Activated T-helper 1 cell treated with anti-CD3 and anti-CD28 coated beads, Interleukin-12 subunit alpha, Interleukin-12 subunit beta, Interleukin-2, Interleukin-4 antibody, amounts not matched to agents 30 ng/mL and 10 ng/mL and 1 ng/mL, durations not matched to agents 14 hours and 24 hours and 36 hours (primary cell): ENCODE measurements at places on chromosomes 4 and X.

GRCh38 chrX:106874075-106874474 is 29.1 kb downstream of the RIPPLY1 start:
- H3K4me1 ChIP-seq, result no peaks in the 10 kb centered on the region
- no peak overlapping the region for H3K4me3 ChIP-seq
- no peaks in the 10 kb centered on the region for H3K36me3 ChIP-seq
- H3K27ac ChIP-seq, result no peak overlapping the region
- no peak for DNase-seq

DNA sequence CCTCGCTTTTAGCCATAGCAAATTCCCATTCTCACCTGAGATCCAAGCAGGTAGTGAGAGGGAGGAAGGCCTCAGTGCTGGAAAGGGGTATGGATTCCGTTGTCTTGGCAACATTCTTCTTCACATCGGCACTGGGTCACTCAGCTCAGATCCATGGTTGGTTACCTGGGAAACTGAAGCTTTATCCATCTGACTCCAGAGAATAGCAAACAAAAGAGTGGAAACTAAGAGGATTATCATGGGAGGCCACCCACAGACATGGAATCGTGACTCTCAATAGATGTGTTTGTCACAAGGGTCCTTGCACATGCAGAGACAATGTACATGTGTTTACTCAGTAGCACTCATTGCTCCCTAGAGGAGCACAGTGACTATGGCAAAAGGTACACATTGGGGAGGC is 81.0 kb downstream of the MAGED4 start:
- H3K4me3 ChIP-seq, result no peak overlapping the region
- H3K27me3 ChIP-seq, result no peaks in the 10 kb centered on the region
- DNase-seq, result no peak
- no peaks in the 10 kb centered on the region for H3K36me3 ChIP-seq
- peaks cover 14% of the 10 kb centered on the region for H3K4me1 ChIP-seq

DNA sequence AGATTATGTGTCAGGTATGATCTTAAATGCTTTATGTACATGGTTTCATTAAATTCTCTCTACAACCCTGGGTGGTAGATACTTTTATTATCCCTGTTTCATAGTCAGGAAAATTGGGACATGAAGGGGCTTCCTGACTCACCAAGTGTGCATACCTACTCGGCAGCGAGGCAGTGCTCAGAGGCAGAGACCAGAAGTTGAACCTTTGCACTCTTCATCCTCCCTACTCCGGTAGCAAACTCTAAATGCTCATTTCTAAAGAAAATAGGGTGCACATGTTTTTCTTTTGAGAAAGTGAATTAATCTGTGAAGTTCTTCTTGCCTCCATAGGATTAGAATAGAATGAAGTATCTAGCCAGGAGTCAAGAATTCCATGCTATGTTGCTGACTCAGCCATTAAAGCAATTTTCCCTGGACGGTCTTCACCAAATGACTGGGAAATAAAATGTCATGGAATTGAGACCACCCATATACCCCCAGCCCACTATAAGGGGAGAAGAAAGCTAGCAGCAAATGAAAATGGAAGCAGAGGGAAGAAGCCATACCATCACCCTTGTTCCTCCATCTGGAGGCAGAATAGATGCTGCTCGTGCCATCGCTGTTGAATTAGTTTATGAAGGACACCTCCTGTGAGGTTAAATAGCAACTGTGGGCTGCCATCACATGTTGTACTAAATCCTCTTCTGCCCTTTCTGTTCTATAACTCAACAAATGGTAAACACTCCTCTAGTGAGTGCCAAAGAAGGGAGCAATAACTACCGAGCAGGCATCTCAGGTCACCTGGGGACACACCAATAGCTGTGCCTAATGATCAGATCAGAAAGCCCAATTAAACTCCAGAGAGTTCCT is 355.4 kb downstream of the CAMK2D start:
- H3K27me3 ChIP-seq, result peaks cover 5% of the 10 kb centered on the region
- no peaks in the 10 kb centered on the region for H3K36me3 ChIP-seq
- no peak overlapping the region for H3K4me3 ChIP-seq
- peaks cover 6% of the 10 kb centered on the region for H3K4me1 ChIP-seq
- DNase-seq, result no peak

DNA sequence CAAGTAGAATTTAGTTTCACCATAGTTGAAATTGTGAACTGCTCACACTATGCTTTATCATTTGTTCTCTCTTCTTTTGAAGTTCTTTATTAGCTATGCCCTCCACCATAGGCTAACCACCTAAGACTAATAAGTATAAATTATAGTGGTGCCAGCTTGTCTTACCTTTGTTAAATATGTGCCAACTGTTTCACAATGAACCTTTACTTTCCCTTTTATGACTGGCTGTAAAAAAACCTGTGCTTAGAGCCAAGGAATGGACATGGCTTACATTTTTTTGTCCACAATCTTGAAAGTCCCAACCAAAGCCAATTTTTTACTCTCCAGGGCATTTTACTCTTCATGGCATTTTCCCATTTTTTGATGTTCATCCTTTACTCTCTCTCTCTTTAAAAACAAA is 123.5 kb upstream of the LEF1 start:
- no peak overlapping the region for H3K27ac ChIP-seq
- DNase-seq, result no peak
- no peak overlapping the region for H3K4me3 ChIP-seq
- H3K27me3 ChIP-seq, result peaks cover 8% of the 10 kb centered on the region

DNA sequence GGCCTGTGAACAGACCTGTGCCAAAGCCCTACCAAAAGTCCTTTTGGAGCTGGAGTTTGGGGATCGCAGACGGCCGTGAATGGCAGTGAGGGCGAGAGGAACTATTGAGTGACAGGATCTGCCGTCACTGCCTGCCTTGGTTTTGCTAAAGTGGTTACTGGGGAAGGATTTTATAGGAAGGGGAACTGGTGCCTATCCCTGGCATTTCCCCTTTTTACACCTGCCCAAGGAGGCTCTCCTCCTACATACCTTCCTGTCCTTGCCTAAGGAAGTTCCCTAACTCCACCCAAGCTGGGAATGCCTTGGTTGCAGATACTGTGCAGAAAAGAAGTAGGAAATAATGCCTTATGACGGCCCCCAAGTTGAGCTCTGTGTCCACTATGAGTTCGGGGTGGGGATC is 14.5 kb downstream of the LONRF3 start:
- H3K36me3 ChIP-seq, result no peaks in the 10 kb centered on the region
- no peaks in the 10 kb centered on the region for H3K27me3 ChIP-seq
- no peak overlapping the region for H3K4me3 ChIP-seq
- no peak overlapping the region for H3K27ac ChIP-seq
- DNase-seq, result no peak
